ENCODE measurements at places on chromosomes 11 and 22.

DNA sequence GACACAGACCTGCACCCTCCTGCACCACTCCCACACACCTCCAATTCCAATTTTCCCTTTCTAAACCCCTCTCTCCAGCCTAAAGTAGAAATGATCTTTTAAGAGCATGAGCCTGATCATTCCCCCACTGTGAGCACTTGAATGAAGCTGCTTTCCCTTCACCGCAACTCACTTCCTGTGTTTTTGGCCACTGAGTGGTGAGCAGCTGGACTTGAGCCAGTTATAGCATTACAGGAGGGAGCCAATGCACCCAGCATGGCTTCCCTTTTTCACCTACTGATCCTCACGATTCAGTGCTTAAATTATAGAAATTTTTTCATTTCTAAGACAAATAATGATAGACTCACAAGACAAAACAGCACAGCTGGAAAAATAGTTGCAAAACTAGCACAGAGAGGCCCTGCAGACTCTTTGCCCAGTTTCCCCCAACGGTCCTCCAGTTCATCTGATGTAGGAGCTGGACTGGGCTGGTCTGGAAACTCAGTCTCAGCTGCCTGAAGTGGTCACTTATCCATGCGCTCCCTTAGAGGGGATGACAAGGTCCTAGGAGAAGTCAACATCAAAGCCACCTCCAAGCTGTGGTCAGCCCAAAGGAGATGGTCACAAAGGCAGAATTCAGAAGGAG lies 9.7 kb upstream of the APOL4 start:
- DNase-seq = no peak

DNA sequence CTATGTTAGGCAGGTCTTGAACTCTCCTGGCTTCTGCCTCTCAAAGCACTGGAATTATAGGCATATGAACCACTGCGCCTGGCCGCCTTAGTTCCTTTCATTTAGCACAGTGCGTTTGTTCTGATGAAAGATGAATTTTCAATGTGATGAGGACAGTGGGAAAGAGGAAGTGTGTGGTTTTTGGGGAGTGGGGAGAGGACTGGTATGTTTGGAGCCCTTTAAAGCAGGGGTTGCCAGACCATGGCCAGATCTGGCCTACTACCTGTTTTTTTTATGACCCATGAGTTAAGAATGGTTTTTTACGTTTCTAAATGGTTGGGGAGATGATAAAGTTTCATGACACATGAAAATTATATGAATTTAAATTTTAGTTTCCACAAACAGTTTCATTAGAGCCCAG lies 12.5 kb downstream of the ATXN10 start:
- DNase-seq = no peak

DNA sequence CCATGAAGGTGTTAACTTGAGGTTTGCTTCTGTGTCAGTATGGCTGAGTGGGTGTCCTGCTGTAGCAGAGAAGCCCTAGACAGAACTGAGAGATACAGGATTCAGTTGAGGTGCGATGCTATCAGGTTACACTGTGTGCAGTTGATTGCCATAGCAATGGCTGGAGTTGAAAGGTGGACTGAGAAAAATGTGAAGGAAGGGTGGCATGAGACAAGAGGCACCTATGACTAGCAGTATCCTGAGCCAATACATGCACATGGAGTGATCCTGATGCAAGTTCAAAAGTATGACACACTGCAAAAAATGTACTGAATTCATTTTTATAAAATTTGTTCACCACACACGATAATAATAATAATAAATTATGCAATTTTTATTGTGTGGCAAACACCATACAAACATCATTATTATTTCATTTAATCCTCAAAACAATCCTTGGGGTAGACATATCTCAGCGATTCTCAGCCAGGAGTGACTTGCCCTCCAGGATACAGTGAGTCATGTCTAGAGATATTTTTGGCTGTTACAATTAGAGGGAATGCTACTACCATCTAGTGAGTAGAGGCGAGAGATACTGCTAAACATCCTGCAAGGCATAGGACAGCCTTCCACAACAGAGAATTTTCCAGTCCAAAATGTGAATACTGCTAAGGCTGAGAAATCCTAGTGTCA lies 3.9 kb upstream of the PIWIL4 start:
- DNase-seq = peak; percentile 42

GRCh38 chr11:115848611-115849010 lies 344.4 kb upstream of the CADM1 start:
- DNase-seq = no peak

GRCh38 chr22:37601540-37602442 lies 6.8 kb upstream of the GGA1 start:
- DNase-seq = no peak

GRCh38 chr11:125057693-125058016 lies 5.5 kb upstream of the SLC37A2 start:
- DNase-seq = no peak

DNA sequence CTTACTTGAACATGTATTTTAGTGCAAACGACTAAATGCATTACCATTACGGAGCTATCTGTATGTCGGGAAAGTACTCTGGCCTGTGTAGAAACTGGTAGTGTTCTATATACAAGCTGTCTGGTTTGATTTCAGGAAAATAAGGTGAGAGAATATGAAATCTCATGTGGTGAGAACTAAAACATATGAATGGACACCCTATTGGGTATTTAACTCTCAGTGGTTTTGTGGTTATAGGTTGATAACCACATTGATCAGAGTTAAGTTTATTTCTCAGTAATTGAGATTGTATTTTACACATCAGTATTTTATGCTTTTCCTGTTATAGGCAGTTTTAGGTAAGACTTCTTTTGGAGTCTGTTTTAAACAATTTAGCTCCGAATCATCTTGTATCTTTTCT lies 10.4 kb downstream of the ANO5 start:
- no peak for DNase-seq

- DNase-seq = no peak
These were observed 1.6 kb downstream of the PDXP start for GRCh38 chr22:37659897-37660708.

- DNase-seq = no peak
These were observed 33.9 kb upstream of the SEPTIN5 start for GRCh38 chr22:19680287-19680881.

DNA sequence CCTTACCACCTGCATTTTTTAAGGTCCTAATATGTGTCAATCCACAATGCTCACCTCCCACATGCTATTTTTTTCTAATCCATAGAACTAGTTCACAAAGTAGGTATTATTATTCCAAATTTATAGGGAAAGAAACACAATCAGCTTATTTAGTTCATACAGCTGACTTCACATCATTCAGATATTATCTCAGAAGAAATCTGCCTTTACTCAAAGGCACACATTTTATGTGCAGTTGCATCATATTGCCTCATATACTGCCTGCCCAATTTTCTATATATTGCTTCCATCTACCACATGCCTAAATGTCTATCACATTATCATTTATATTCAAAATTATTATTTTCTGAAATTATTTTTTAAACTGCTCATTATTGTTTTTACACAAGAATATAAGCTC lies 88.7 kb upstream of the LUZP2 start:
- no peak for DNase-seq

GRCh38 chr11:67252831-67253239 lies 13.4 kb upstream of the GRK2 start:
- DNase-seq = no peak
